ENCODE measurements at places on chromosomes 13 and 19.
A peak's percentile ranks its signal among the peaks of the same experiment; 100 is the strongest.

- no peak for DNase-seq
Observed at GRCh38 chr13:50453188-50453587, 390.3 kb downstream of the DLEU7 start.

DNA sequence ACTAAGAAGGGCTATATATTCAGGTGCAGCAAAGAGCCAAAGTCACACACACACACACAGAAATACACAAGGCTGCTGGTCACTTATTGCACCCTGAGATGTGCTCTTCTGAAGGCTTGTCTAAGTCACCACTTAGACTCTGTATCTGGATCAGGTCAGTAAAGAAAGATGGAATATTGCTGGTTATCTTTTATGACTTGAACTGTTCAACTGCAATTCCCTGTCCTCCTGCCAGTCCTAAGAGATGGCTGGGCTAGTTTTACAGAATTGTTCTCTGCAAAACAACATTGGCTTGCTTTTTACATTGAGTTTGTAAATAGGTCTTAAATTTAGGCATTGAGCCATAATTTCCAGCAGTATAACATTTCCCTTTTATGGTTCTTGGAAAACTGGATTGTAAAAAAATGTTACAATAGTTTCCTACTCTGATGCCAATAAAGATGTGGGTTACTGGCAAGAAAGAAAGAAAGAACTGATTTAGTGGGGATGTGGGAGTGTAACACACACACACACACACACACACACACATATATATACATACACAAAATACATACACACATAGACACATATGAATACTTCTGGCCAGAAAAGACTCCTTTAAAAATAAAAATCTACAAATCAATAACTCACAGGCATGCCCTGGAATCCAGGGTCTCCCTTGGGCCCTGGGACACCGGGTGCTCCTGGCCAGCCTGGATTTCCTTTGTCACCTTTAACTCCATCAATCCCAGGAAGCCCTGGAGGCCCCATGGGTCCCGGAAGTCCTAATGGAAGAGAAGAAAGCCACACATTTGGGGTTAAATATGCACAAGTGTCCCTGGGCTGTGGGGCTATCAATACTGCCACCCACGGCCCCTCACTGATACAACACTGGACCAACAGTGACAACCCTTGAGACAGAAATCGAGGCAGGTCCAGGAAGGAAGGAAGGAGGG, 137.7 kb downstream of the COL4A1 start:
- peak; percentile 41 for DNase-seq

- DNase-seq = no peak
Observed at GRCh38 chr13:98977568-98978265, at the start of gene DOCK9. Gene DOCK9 (minus strand): TSS chr13:98978064. CDS start chr13:98977909, 155 bp downstream.

DNA sequence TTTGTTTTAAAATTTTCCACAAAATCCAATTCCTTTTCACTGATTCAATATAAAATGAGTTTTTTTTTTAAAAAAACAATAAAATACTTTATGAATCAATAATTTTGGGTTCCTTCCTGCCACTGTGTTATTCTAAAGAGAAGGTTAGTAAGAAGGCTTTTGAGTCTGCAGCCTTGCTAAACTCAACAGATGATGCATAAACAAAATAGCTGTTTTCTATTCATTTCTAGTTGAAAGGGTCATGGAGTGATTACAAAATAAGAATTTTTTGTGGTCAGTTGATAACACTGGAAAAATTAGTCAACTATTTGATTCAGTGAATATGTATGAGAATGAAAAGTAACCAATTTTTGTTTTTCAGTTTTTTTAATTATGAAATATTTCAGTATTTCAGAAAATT, 169.9 kb downstream of the VWA8 start:
- DNase-seq = no peak

DNA sequence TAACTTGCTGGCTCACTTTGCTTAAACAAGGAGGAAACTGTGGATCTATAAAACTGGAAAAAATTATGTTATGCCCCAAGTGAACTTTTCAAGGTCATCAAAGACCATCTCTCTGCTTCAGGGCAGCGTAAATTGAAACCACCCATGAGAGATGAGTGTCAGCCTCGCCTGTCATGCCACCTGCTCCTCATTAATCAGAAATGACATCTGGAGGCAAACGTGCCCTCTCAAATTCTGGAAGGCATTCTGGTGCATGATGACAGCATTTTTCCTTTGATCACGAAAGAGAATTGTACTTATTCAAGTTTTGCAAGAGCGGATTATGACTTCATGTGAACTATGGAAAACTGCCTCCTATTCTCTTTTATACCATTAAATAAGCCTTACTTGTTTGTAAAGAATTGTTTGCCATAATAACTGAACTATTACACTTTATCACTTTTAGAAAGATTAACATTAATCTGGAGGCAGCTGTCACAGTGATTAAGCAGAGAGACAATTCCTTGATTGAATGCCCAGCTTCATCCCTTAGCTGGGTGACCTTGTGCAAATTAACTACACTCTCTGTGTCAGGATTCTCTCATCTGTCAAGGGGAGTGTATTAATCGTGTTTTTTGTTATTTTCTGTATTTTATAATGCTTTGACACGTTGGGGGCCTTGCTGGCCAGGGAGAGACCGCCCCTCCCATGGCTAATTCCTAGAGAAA, 17.0 kb upstream of the SACS start:
- DNase-seq = no peak

DNA sequence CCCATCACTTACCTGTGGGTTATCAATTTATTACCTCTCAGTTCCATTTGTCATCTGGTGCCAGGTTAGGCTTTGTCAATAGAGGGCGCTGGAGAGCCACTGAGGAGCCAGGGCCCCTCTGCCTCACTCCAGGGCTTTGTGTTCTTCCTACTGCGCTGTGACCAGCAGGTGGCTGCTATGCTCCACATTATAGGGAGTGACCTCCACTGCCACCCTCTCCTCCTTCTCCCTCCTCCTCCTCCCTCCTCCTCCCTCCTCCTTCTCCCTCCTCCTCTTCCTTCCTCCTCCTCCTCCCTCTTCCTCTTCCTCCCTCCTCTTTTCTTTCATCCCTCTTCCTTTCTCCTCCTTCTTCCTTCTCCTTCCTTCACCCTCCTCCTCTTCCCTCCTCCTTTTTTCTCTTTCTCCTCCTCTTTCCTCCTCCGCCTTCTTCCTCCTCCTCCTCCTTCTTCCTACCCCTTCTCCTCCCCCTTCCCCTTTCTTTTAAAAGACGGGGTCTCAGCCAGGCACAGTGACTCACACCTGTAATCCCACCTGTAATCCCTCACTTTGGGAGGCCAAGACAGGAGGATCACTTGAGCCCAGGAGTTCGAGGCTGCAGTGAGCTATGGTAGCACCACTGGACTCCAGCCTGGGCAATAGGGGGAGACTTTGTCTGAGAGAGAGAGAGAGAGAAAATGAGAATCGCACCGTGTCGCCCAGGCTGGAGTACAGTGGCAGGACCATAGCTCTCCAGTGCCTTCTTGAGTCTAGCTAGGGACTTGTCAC, 10.3 kb upstream of the ZBTB32 start:
- DNase-seq = peak; percentile 68

GRCh38 chr13:30481241-30481760, 15.6 kb upstream of the HMGB1 start:
- no peak for DNase-seq

DNA sequence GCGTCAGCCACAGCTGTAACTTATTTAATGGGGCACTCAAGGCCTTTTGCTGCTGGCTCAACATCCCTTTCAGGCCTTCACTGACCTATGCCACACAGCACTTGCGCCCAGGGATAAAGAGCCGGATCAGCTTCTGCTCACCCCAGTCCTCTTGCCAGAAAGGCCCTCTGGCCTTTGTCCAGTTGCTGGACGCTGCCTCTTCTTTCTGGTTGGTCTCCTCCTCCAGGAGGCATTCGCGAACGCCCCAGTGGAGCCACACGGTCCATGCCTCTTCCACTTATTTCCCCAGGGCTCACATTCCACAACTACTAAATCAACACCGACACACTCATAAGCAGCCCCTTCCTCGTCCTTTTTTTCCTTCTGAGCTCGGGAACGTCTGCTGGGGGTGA, 3.7 kb upstream of the ZNF329 start:
- DNase-seq = no peak

DNA sequence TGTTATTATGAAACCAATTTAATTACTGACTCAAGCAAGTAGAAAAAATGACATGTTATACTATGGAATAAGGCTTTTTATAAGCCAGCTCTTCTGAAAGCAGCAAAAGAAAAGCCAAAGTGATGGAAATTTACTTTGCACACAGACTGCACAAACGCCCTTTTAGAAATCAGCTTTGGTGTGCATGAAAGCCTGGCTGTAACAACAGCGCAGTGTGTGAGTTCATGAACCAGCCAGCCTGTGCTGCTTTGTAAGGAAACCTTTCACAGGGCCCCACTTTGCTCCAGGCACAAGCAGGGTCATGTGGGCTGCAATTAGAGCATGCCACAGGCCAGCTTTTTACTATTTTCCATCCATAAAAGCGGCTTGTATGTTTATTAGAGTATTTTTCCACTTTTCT, 13.6 kb upstream of the IFT88 start:
- no peak for DNase-seq

DNA sequence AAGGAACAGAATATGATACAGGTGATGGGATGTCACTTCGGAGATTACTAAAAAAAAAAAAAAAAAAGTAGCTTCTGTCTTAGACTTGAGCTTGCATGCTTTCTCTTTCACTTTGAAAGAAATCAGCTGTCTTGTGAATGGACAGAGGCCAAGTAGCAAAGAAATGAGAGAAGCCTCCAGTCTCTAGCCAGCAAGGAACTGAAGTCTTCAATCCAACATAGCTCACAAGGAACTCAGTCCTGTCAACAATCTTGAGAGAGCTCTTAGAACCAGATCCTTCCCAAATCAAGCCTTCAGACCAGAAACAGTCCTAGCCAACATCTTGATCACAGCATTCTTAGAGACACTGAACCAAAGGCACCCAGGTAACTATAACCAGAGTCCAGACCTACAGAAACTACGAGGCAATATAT, 7.7 kb downstream of the N4BP2L2 start:
- DNase-seq = no peak

GRCh38 chr13:94079876-94080275, 399.6 kb downstream of the DCT start:
- no peak for DNase-seq

DNA sequence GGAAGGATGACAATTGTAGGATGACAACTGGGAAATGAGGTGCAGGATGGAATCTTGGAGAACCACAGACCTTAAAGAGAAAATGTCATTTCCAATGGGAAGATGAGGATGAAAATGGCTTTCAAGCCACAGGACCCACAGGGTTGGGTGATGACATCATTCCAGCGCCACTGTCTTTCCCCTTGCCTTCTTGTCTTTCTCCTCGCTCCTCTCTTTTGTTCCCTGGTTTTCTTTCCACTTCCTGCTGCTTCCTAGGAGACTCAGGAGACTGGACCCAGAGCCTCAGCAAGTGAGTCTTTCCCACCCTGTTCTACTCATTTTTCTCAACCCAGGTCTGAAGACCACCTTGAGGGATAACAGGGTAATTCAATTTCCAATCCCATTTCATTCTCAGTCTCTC, 548.8 kb downstream of the FGF9 start:
- no peak for DNase-seq

DNA sequence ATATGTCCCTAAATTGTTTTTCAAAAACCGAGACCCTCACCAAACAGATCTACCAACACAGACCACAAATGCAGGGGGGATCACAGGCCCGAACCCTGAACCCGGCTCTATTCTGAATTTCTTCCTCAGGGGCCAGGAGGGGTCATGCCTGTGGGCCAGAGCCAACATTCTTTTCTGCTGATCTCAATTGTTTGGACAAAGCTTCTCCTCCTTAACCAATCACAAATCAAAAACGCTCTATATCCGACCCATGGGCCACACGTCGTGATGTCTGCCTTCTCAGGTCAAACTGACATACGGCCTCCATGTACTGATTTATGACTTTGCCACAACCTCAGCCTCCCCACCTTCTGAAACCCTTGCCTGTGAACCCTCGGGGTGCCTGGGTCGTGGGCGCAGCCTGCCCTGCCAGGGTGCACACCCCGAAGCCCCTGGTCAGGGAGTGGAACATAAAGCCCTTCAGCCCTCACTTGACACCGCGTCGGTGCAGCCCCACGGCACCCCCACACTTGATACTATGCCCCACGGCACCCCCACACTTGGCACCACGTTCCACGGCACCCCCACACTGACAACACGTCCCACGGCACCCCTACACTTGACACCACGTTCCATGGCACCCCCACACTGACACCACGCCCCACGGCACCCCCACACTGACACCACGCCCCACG, 58.4 kb upstream of the C13orf46 start:
- DNase-seq = no peak

DNA sequence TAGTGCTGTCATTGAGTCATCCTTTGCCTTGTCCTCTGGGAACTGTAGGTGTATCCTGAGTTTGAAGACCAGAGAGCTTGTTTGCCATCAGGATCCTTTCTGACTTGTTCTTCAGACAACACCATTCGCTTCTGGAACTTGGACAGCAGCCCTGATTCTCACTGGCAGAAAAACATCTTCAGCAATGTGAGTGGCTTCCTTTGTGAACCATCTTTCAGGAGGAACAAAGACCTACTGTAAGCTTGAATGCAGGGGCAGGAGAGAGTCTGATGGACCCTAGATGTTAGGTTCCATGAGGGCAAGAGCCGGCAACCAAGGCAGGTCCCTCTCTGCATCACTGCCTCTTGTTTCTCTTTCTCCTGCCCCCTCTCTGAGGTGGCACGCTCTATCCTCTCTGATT, 26.7 kb downstream of the WDR62 start:
- DNase-seq = no peak

- no peak for DNase-seq
Observed at GRCh38 chr13:99978799-99979452, 2.7 kb upstream of the ZIC2 start.

DNA sequence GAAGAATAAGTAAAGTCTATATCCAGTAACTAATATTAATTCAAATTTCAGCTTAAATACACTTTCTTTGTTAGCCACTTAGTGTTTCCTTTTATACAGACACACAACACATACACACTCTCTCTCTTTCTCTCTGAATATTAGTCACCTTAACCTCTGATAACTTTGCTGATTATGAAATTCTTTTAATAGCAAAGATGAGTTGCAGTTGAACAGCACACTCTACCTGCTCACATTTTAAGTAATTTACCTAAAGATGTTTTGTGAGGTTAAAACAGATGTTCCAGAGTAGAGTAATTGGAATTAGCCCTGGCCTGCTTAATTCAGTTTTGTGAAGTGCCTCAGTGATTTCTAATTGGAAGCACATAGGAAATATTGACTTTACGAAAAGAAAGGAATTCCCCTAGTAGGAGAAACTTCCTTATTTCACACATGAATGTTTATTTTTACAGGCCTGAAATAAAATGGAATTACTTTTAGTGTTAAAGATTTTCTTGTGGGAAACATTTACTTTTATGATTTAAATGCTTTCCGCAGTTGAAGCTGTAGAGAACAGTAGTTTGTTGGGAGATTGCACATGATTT, 184.3 kb downstream of the MYO16 start:
- no peak for DNase-seq

DNA sequence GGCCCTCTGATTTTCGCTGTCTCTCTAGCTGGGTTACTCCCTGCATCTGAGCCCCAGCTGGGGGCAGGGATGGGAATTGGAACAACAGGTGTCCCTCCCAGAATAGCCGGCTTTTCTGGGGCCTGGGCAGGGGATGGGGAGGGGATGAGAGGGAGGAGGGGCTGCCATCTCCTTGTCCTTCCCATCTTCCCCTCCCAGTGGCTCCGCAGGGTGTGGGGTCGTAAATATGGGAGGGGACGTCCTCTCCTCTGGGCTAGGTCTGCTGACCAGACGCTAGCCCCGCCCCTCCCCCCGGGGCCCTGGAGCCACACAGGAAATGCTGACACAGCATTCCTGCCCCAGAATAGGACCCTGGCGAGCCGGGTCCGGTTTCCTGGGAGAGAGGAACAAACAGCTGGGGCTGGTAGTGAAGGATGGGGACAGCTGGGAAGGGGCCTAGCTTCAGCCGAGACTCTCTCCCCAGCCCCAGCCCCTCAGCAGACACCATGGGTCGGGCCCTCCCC, 1.1 kb downstream of the RYR1 start:
- no peak for DNase-seq

All from LNCaP clone FGC (cell line).